ENCODE measurements at places on chromosomes 3 and 15.

DNA sequence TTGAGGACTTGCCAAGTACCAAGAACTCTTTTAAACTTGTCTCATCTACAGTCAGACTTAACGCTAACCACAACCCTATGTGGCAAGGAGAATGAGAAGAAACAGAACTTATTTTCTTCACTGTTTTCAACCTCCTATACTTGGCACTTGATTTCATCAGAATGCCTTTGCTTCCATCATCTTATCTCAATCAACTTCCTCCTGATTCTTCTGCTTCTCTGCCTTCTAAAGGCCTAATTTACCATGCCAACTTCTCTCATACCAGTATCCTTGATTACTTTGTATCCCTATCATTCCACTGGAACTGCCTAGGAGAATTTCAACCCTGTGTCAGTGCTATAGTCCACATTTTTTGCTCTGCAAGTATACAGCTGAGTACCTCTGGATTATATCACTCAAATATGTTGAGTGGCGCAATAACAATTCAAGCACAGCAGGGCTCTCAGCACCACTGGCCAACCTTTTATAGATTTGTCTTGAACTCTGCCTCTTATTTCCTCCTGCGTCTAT, 413.6 kb downstream of the ROBO1 start:
- DNase-seq = no peak

DNA sequence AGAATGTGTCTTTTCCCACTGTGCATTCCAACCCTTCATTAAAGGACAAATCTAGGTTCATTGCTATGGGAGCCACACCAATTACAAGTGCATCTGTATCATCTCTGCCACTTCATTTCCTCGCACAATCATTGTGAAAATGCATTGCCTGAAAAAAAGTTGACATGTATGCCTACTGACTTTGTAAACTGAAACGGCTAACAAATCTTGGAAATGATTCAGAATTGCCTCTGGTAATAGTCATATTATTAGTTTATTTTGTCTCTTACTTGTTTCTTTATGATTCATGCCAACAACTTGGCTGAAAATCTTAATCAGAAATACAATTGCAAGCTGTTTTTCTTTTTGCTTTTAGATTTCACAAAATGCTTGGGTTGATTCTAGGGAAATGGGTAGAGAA, 497.1 kb downstream of the ZIC1 start:
- DNase-seq = no peak

- DNase-seq = no peak
Measured at GRCh38 chr3:161221806-161222600, 892 bp downstream of the NMD3 start.

GRCh38 chr3:46892285-46893145, 15.0 kb downstream of the PTH1R start:
- DNase-seq = peak; percentile 88

DNA sequence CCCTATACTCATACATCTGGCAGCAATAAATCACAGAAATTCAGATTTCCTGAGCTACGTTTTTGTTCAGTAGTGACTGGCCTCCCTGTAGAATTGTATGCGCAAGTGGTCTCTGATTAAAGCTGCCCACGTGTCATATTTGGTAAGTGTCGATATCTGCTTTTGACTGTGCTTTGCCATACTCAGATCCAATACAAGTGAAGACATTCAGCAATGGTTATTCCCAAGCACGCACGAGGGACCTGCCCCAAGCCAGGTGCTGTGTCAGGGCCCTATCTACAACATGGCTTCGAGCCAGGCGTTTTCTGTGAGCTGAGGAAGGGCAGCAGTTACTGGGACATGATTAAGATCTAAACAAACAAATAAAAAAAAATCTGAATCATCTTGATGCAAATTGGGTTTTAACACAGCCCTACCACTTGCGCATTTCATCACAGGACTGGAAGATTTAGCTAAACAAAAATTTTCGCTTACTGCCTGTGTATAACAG, 47.2 kb upstream of the ICE2 start:
- DNase-seq = no peak

Measured in ELF-1 (cell line).